ENCODE measurements at places on chromosomes 11 and 22.

DNA sequence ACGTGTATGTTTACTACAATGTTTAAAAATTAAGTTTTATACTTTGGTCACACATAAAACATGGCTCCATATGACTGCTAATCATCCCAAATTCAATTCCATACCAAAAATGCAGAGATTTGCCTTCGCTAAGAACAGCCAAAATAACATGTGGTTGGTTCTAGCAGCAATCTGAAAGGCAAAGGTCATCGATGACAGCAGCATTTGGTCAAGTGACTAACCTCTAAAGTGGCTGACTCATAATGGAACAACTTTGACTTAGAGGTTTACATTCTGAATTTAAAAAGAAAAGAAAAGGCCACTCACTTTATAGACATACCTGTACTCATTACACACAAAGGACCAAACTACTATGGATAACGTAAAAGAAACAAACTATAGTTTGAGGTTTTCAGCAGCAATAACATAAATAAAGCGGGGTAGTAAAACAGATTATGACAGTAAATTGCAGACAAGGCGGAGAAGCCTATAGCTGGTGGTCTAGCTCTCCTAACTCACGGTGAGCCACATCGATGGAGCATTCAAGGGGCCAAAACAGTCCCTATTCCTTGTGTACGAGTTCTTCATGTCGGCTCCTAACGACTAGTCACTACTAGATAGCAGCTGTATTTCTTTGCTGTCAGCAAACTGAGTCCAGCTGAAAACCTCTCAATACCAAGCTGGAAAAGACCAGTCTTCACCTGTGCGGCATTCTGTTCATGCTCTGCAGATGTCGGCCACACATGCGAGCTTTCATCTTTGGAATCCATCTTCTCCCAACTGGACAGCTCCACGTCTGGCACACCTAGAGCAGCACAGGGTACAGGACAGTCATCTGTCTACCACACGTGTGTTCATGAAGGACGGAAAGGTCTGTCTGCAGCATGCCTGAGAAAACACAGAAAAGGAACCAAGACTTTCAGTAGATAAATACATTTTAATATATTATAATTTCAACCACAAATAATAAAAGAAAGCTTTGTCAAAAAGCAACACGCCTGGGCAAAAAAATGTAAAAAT lies 42.1 kb downstream of the PRDM10 start:
- DNase-seq: no peak

GRCh38 chr11:1967641-1968225 lies 20.6 kb downstream of the MRPL23 start:
- DNase-seq: no peak

DNA sequence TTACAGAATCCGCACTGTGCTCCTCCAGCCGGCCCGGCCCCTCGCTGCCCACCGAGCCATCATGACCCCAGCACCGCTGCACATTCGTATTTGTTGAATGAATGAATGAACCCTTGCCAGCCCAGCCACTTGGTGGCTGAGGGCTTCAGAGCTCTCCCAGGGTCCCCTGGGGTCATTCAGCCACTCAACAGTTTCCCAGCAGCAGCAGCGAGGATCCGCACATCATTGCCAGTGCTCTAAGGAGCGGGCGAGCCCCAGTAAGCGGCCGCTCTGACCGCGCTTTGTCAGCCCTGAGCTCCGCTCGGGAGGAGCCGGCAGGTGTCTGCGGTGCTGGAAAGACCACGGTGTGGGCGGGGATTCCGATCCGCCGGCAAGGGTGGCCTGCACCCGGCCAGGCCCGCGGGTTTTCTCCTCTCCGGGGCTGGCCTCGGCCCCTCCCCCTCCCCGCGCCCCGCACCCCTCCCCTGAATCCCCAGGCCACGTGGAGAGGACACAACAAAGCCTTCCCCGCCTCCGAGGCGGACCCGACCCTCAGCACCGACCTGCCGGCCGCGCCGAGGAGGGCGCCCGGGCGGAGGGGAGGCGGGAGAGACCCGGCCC lies 563 bp downstream of the BID start:
- peak; percentile 36 for DNase-seq

DNA sequence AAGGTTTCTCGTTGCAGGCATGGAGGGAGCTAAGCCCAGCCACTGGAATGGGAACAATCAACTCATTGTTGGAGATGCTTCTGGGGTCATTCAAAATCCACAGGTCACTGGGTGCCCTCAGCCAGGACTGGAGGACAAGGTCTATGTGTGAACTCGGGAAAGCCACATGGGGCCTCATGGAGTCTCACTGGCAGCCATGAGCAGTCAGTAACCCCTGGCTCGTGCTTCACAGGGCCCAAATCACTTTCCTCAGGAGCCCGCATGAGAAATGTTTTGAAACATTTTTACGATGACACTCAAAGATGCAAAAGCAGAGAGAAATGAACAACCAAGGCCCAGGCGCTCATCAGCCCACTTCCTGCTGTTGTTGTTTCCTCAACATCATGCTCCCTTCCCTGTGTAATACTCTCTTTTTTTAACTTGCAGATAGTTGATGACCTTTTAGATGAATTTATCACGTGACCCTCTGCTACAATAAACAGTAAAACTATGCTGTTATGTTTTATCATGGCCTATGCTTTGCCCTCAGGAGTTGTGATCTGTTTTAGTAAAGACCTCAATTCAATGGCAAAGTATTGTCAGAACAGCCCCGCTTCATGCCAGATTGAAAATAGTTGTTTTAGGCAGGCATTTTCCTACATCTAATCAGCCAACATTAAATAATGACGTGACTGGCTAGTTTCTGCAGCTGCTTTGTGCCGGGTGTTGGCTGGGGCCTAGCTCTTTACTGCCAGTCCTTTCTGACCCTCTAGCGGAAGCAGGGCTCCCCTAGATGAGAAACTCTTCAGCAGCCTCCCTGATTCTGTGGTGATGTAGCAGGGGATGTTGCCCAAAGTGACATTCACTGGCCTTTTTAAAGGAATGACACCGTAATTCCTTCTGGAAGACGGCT lies 39.7 kb downstream of the ADAMTS15 start:
- DNase-seq: no peak

Measured in NCI-H2227 treated with DMSO at 0.1 percent for 48 hours (cell line).